ENCODE measurements at places on chromosomes 3 and 15.

DNA sequence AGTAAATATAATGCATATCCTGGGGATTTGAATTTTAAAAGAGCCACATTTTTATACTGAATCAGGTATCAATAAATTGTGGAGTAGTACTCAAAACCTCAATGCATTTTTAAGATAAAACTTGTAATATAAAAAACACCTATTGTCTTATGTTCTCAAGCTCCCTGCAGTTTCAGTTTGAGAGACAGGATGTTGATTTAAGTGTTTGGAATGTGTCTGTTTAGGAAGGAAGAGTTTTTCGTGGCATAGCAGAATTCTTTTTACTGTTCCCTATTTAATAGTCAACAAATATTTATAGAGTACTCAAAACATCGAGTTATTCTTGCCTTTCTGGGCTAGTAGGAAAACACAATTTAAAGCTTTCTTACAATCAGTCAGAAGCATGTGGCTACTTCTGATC is 146.1 kb upstream of the BCHE start:
- DNase-seq: no peak

DNA sequence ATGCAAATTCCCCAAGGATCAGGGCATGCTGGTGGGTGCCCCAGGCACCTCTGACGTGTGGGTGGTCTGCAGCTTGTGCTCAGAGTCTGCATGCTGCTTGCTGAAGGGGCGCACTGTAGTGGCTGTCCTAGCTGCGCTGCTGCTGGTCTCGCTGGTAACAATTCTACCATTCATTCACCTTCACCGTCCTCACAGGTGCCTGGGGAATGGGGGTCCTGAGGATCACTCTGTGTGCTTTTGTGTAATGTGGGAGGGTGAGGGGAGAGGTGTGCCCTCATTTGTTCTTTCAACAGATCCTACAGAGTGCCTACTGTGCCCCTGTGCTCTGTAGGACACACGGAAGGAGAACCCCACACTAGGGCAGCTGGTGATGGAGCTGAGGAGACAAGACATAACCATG is 2.1 kb upstream of the ITGA11 start:
- no peak for DNase-seq

DNA sequence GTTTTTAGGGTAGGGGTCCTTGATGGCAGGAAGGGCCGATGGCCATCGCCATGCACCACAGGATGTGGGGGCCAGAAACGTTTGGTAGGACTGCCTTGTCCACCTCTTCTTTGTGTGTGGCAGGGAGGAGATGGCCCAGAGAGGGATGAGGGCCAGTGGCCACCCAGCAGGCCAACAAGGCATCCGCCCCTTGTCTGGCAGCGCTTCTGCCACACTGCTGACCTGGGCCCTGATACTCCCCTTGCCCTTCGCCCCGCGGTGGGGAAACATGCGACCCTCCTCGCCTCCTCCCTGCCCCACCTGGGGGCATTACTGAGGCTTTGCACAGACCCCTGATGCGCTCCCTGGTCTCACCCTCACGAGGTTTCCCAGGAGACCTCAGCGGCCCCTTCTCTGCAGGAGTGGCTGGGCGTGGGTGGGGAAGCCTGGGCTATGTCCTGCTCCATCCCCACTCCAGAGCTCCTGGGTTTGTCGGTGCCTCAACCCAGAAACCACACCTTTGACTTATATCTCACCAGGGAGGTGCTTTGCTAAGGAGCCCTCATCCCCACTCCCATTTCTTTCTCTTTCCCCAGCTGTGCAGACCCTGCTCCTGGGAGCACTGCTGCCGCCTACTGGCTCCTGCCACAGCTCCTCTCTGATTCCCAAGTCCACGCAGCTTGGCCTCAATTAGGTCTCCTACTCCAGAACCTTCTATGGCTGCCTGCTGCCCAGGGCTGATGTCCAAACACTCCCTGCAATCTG is 38.7 kb downstream of the FEM1B start:
- DNase-seq: no peak

GRCh38 chr3:74643636-74644035 is 29.2 kb upstream of the CNTN3 start:
- no peak for DNase-seq

- DNase-seq: no peak
Measured at GRCh38 chr3:29226706-29227105, 54.2 kb upstream of the RBMS3 start.

DNA sequence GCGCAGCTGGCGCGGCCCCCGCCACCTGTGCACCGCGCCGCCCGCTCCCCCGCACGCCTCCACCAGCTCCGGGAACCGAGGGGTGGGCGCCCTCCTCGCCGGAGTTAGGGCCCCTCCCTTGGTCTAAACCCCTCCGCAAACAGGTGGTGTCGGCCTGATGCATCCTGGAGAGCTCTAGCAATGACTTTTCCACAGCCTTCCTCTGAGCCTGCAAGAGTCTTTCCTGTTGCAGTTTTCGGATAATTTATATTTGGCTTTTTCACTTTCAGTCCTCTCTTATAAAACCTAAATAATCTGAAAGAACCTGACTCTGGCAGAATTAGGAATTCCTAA is 334 bp upstream of the IGSF11 start:
- no peak for DNase-seq

- no peak for DNase-seq
Measured at GRCh38 chr3:184716622-184717398, 4.9 kb upstream of the MAGEF1 start.

GRCh38 chr3:89923921-89924610 is 816.6 kb downstream of the EPHA3 start:
- DNase-seq: no peak

DNA sequence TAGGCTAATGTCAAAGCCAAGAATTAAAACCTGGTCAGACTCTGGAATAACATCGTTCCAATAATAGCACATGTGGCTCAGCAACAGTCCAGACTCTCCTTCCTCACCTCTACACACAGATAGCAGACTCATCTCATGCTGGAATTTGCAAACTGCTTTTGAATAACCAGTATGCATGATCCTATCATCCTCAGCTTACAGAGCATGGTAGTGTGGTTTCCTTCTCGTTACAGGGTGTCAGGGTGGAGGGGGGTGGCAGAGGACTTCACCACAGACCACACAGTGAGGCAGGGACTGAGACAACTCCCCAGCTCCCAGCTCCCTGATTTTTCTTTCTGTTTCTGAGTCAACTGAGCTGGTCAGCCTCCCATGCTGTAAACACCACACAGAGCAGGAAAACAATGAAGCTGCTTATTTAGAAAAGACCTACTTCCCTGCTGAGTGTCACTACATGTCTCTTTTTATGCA is 101.6 kb downstream of the RPL22L1 start:
- DNase-seq: no peak

DNA sequence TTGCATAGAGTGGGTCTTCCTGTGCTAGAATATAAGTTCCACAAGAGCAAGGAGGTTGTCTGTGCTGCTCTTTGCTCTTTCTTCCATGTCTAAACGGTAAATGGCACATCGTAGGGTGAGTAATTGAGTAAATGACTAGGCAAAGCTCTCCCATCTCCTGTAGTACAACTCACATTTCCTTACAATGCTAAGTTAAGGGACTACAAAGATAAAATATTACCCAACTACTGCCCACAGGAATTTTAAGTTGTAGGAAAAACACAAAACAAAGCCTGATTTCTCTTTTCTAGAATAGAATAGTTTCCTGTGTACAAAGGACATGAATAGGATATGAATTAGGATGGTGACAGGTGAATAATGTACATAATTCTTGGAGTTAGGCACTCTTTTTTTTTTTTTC is 19.9 kb upstream of the LRIG1 start:
- DNase-seq: no peak

DNA sequence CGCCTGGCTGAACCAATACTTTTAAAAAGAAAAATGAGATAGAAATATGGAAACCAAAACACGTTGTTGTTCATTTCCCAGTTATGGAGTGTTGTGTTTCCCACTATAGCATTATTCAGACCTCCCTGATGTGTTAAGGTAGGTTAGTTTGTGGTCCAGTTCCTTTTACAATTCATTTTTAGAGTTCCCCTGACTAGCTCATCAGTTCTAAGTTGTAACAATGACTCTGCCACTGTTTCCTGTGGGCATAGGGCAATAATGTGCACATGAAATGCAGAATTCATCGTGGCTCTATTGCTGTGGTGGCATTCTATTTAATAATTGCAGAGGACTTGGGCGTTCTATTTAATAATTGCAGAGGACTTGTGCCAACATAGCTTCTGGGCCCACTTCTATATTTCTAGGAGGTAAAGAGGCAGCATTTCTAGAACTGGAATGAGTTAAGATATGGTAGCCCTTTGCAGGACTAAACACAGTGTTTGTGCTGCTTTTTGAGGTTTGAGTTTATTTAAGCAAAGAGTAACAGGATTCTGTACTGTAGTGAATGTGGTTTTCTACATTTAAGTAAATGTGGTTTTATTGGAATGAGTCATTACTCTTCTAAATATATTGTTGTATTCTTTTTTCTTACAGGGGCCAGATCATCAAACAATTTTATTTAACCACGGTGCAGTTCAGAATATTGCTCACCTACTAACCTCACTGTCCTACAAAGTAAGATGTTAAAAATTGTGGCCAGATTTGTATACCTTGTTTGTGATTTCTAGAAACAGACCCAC is 47.5 kb downstream of the ARMC8 start:
- no peak for DNase-seq

DNA sequence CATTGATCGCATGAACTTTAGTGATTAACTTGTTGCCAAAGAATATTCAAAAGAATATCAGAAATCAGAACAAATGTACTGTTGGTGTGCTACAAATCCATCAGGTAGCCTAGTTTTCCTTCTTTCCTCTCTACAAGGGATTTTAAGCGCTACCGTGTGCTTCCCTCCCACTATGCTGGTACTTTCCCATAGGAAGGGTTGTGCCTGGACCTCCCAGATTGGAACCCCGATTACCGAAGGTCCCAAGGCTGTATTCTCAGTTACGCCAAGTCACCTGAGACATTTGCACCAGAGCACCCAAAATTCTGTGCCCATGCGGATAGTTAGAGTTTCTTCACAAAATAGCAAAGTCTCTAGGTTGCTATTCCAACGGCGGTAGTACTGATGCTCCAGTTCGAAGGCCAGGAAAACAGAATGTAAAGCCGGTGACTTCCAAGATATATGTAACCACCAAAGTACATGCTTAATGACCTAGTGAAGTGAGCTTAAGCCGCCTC is 23.4 kb upstream of the GATM start:
- DNase-seq: no peak

- DNase-seq: no peak
Measured at GRCh38 chr15:77464129-77464865, 43.6 kb downstream of the HMG20A start.

DNA sequence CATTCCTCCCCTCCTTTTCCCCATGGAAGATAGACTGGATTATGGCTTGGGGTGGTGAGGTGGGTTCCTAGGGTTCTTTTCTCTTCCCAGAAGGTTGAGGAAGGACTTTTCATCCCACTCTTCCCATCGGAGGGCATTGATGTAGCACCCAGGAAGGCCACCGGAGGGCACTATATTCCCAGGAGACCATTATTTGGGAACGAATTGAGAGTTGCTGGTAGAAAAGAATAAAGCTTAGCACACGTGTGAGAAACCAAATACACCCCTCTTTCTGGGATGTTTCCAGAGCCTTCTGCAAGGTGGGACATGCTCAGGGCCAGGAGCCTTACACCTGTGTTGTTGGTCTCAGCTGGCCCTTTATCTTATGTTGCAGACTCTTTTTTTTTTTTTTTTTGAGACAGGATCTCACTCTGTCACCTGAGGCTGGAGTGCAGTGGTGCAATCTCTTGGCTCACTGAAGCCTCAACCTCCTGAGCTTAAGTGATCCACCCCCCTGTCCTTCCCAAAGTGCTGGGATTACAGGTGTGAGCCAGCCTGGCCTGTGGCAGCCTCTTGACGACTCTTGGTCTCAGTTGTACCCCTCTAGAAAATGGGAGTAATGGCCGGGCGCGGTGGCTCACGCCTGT is 6.3 kb upstream of the CDC25A start:
- no peak for DNase-seq

DNA sequence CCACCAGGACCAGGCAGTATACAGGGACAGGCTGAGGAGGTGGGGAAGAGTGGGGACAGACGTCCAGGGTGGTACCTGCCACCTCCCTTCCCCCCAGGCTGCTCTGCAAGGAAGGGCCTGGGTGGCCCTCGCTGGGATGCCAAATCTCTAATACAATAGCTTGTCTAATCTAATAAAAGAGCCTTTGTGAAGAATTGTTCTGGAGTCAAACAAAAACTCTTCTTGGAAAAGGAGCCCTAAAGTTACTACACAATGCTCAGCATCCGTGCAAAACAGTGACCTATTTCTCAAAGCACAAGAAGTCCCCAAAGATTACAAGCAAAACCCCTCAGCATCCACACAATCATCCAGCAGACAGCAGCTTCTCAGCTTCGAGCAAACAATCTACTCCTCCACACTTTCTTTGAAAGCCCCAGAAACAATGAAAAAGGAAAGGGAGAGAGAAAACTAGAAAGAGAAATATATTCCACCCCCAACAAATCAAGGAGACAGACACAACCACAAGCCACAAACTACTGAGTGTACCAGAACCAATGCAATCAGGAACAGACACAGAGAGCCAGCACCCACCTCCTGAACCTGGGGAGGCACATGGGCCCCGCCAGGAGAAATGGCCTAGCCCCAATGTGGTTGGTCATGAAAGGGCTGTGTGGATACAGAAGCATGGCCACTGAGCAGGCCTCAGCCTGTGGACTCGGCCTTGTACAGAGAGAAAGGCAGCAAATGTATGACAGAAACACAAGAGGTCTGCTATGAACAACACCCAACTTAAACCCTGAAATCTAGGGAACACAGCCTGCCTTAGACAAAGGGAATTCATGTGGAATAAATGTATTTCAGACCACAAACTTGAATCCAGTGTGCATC is 177.1 kb upstream of the CHRNA7 start:
- no peak for DNase-seq

All from stimulated activated CD8-positive, alpha-beta memory T cell treated with anti-CD3 and anti-CD28 coated beads, Interleukin-4, amount 100 ng/mL, for 1 hour (primary cell).